GM12891 (cell line): ENCODE measurements at places on chromosomes 1 and 21.

- no peak for DNase-seq
These were observed 362.4 kb downstream of the NEGR1 start for GRCh38 chr1:71919811-71920509.

DNA sequence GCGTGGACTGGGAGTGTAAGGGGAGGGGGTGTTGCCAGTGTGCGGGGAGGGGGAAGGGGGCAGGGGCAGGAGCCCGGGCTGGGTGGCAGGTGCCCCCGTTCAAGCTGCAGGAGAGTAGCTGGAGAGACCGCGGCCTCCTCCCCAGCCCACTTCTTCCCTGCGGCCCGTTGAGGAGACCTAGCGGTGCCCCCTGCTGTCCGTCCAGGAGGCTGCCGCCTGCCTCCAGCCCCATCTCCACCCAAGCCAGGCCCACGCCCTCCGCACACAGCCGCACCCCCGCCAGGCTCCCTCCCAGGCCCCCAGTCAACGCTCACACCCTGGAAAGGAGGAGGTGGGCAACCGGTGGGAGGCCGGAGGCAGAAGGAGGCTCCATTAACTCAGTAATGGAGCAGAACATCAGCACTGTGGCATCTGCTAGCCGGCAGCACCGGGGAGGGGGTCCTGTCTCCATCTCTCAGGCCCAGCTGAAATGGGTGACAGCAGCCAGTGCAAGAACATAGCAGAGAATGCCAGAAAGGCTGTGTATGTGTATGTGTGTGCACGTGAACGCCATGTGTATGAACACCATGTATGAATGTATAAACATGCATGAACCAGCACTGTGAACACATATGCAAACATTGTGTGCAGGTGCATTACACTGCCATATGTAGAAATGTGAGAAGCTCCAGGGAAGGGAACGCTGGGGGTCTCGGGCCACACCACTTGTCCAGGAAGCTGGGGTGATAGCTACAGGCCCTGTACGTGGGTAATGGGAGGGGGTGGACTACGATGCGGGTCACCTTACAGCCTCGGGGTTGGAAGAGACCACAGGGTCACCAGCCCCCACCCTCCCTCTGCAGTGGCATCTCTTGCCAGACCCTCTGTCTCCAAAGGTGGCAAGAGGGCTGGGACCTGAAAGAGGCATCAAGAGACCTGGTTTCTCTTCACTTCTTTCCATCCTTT is 84.6 kb downstream of the SYT2 start:
- DNase-seq = peak; percentile 74

- no peak for DNase-seq
These were observed 251.4 kb downstream of the MATN1 start for GRCh38 chr1:30472009-30472408.

- no peak for DNase-seq
These were observed 17.3 kb downstream of the METTL13 start for GRCh38 chr1:171798765-171799164.

DNA sequence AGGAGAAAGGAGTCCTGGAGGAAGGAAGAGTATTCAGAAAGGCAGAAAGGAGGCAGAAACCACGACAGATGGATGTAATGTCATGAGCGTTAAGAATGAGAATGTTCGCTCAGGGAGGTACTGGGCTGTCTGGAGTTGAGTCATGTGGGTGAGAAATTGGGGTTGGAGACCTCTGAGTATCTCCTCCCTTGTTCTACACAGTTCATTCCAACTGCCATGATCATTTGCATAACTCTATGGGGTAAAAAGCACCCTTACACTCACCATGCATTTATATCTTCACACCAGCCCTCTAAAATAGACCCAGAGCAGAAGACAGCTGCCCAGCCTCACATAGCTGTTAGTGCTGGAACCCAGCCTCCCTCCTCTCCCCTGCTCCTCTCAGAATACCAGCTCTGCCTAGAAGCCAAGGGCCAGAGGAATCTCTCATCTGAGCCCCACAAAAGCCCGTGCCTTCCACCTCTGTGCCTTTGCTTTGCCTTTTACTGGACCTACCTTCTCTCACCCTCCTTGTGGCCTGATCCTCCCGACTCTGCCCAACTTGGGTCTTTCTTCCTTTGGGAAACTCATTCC is 85.2 kb downstream of the BEND5 start:
- no peak for DNase-seq

- no peak for DNase-seq
These were observed 4.7 kb downstream of the MYSM1 start for GRCh38 chr1:58695206-58695605.

- peak; percentile 6 for DNase-seq
These were observed 12.3 kb downstream of the OR2T11 start for GRCh38 chr1:248622570-248623001.

DNA sequence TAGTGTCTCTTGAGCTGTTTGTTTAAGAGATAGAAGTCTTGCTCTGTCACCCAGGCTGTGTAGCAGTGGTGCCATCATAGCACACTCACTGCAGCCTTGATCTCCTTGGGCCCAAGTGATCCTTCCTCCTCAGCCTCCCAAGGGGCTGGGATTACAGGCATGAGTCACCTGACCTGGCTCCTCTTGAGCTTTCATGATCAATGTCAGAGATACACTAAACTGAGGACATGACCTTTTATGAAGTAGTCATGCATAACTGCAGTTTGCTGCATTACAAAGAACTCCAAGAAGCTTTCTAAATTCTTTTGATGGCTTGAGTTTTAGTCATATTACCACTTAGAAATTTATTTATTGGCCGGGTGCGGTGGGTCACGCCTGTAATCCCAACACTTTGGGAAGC is 77.7 kb downstream of the CC2D1B start:
- DNase-seq = no peak

DNA sequence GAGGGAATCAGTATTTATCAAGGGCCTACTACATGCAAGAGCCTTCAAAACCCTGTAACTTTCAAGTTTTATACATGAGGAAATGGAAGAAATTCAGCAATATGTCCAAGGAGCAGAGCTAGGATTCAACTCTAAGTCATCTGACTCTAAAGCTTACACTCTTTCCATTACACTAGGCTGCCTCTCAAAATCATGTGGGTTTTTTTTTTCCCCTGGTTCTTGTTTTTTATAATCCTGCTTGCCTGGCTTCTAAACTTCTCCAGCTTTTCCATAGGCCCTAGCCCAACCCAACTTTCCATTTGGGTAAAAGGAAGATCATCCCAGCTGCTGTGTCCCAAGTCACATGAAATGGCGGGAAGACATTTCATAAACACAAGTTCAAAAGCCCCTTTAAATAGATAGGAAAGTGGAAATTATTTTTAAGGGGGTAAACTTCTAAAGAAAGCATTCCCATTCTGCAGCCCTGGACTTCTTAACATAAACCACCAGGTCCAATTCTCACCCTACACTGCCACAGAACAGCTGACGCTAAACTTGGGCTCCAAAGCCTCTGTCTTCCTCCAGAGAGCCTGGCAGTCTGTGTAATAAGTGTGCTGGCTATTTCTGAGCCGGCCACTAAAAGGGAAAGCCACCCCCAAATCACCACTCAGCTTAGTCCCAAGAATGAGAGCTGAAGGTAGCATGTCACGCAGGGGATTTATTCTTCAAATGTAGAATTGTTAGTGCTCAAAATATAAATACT is 46.9 kb downstream of the ITPKB start:
- DNase-seq = no peak

DNA sequence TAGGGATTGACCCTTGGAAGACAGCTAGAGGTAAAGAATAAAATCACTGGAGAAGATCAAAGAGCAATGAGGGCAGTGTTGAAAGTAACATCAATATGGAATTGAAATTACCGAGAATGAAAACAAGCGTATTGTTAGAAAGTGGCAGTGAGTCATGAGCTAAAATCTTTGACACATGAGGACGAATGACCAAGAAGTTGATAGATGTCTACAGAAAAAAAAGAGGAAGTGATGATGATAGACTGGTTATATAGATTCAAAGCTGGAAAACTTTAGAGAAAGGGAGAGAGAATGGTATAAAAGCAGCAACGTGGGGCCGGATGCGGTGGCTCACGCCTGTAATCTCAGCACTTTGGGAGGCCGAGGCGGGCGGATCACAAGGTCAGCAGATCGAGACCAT is 12.5 kb upstream of the DNM3 start:
- no peak for DNase-seq

- DNase-seq = no peak
These were observed 134.7 kb downstream of the TGFBR3 start for GRCh38 chr1:91751275-91751674.

DNA sequence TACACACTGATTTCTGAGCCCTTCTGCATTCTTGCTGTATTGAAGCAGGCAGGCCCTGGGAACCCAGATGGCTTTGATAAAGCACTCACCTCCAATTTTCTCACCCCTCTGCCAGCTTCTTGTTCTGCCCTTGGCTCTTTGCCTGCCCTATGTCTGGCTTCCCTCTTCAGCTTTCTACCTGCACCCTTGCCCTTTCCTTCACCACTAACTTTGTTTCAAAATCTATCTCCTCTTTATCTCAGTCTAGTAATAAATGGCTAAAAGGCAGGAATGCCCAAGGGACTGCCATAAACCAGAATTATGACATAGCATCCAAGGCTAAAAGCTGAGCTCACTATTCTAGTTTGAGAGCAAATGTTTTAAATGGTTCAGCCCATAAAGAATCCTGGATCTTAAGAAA is 178.7 kb downstream of the TNR start:
- no peak for DNase-seq

DNA sequence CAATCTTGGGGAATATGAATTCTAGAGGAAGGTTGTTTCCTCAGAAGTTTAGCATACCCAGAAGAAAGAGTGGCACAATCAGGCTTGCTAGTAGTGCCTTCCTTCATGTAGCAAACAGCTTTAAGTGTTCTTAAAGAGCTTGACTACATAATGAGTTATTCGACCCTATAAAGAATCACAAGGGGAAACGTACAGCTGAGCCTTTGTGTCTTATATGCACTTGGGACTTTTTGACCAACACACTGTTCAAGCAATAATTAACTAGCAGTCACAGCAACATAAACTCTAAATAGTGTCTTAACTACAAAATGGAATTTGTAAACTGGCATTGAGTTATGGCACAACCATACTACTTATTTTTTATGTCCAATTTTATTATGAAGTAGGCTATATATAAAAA is 86.1 kb downstream of the TTLL7 start:
- DNase-seq = no peak

- no peak for DNase-seq
These were observed 61.6 kb downstream of the SMYD3 start for GRCh38 chr1:246445503-246445902.

DNA sequence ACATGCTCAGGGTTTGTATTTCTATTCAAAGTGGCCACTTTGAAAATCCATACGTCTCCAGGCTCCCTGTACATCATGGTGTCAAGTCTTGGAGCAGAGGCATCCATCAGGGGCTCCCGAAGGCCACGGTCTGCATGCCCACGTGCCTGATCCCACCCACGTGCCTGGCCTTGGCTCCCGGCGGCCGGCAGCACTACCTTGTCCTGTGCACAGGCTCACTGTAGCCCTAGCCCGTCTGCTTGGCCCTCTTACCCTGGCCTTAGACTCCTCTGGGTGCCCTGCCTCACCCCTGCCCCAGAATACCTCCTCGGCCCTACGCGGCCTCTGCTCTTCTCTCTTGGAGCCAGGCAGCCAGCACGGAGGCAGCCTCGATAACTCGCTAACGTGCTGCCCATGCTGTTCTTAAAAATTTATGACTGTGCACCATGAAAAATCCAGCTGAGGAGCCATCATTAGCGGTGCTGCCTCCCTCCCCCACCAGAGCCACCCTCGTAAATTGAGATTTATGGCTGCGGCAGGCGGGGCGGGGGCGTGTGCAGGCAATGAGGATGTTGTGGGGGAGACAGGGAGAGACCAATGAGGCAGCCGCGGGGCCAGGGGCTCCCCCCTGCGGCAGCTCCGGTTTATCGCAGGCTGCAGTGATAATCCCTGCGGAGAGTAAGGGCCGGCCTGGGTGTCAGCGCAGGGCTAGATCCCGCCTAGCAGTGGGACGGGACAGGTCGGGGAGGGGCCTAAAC is 24.6 kb downstream of the DMAP1 start:
- peak; percentile 92 for DNase-seq

- no peak for DNase-seq
These were observed 35.5 kb upstream of the PTPRF start for GRCh38 chr1:43495204-43495603.

DNA sequence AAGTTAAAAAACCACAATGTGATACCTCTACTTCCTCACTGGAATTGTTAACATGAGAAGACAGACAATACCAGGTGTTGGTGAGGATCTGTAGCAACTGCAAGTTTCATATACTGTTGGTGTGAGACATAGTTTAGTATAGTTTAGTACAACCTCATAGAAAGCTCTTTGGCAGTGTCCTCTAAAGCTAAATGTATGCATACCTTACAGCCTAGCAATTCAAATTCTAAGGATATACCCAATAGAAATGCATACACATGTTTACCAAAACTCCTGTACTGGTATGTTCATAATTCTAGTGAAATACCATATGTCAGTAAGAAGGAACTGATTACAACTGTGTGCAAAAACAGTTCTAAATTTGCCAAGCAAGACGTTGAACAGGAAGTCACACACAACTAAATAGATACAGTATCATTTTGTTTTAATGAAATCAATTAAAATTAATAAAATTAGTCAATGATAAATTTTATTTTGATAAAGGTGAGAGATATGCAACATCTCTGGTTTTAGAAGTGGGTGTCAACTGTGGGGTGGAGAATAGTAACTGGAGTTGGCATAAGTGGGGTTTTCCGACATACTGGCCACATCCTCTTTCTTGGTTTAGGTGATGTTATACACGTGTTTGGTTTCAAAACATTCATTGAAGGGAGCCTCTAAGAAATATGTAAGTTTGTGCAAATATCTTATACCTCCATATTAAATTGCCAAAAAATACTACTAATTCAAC is 450.7 kb downstream of the PTPRC start:
- DNase-seq = no peak

DNA sequence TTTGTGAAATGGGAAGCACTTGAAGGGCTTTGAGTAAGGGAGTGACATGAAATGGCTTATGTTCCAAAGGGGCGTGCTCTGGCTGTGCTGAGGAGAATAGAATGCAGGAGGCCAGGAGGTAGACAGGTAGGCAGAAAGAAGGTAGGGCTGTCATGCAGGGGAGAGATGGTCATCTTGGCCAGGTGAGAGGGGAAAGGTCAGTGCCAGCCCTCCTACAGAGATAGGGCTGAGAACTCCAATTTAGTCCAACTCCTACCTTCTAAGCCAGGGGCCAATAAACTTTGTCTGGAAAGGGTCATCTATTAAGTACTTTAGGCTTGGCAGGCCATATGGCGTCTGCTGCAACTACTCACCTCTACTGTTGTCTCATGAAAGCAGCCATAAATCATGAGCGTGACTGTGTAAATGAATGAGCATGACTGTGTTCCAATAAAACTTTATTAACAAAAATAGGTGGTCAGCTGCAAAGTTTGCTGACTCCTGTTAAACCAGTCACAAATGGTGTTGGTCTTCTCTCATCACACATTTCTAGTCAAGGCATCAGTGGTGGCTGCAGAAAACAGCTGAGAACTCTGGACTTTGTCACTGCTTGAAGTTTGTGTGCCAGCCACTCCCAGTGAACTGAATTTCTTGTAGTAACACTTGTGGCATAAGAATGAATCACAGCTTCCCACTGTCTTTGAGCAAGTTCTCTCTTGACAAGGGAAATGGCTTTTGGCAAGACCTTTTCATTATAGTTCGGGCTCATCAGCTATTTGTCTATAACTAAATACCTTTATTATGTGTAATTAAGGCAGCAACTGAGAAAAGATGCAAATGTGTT is 32.0 kb upstream of the CD2 start:
- DNase-seq = no peak

GRCh38 chr1:113253187-113253586 is 137.1 kb upstream of the MAGI3 start:
- no peak for DNase-seq
